Tongue (tissue), 3 donors: ENCODE measurements at places on chromosomes 2 and 18.

DNA sequence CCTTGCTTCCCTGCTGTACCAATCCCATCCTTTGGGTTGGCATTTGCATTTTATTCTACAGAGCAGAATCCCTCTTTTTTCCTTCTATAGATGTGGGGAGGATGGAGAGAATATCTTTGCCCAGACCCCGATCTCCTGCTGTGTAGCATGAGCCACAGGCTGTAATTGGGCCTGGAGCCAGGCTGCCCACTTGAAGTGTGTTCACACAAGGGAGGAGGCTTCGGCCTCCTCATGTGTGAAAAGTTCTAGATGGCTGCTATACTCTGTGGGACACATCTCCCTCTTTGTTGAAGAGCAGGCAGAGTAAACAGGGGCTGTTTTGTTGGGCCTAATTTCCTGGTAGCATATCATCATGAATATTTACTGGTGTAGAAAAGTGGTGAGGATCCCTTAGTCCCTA, 126.3 kb downstream of the XRCC5 start:
- DNase-seq: no peak

DNA sequence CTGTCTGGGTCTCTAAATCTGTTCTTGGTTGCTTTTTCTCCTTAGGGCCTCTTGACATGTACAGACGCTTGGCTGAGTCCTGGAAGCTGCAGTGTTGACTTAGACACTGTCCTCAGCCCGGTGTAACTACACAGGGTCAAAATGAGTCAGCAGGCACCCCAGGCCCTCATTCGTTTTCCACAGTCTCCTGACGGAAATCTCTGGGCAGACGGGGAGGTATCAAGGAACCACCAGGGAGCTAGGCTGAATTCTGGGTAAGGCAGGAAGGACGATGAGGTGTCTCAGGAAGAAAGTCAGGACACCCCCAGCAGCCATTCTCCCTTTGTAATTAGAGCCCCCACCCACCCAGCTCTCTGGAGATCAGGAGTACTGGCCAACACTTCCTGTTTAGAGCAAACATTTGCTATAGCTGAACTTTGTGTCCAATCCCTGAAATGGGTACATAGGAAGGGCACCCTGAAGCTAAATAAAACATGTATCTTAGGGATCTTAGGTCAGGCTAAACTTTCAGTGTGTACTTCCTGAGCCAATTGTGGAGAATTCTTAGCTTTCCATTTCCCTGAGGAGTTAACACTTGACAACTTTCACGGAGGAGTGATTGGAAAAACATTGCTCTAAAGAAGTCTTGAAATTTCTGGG, 23.9 kb upstream of the EPAS1 start:
- DNase-seq: no peak

DNA sequence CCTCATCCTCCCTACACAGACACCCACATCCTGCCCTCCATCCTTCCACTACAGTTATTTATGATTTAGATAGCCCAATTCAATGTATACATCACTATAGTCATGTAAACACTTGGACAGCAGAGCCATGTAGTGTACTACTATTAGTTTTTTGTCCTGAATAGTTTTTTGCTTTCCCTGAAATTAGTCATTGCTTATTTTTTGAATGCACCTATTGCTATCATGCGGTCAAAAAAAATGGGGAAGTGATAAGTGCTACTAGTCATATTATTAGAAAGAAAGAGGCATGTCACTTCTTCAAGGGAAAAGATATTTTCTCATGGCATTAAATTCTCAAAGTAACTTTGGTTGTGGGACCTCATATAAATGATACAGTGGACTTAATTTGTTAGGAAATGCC, 6.8 kb upstream of the GREB1 start:
- DNase-seq: no peak

- no peak for DNase-seq
Observed at GRCh38 chr18:56326336-56327072, 311.9 kb downstream of the TXNL1 start.

- no peak for DNase-seq
Observed at GRCh38 chr18:2900684-2901422, 54.0 kb downstream of the EMILIN2 start.

DNA sequence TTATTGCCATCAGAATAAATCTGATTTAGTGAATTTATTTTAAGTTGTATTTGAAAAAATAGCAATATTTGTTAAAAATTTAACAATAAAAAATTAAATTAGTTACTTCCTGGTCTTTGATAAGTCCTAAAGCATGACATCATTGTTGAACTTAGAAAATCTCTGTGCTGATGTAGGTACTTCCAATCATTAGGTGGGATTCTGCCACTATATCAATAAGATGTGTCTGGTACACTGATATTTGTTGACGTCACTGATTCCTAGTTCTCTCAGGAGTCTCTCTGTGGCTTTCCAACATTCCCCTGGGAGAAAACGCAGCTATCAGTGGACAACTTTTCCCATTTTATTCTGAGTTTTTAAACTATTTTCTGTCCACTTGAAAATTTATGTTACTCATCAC, 143.5 kb downstream of the GALNT13 start:
- DNase-seq: no peak

- no peak for DNase-seq
Observed at GRCh38 chr18:58046794-58047555, 2.9 kb downstream of the NEDD4L start.

GRCh38 chr2:124283096-124283495, 258.0 kb downstream of the CNTNAP5 start:
- peak; percentile 19 for DNase-seq
